ENCODE measurements at places on chromosomes 11 and 22.

GRCh38 chr11:72040491-72041363 lies 39.6 kb downstream of the NUMA1 start:
- DNase-seq: peak; percentile 96

- DNase-seq: peak; percentile 49
Measured at GRCh38 chr11:66543263-66544107, 2.4 kb downstream of the ZDHHC24 start.

GRCh38 chr11:2518983-2519340 lies 74.2 kb downstream of the KCNQ1 start:
- peak; percentile 37 for DNase-seq

DNA sequence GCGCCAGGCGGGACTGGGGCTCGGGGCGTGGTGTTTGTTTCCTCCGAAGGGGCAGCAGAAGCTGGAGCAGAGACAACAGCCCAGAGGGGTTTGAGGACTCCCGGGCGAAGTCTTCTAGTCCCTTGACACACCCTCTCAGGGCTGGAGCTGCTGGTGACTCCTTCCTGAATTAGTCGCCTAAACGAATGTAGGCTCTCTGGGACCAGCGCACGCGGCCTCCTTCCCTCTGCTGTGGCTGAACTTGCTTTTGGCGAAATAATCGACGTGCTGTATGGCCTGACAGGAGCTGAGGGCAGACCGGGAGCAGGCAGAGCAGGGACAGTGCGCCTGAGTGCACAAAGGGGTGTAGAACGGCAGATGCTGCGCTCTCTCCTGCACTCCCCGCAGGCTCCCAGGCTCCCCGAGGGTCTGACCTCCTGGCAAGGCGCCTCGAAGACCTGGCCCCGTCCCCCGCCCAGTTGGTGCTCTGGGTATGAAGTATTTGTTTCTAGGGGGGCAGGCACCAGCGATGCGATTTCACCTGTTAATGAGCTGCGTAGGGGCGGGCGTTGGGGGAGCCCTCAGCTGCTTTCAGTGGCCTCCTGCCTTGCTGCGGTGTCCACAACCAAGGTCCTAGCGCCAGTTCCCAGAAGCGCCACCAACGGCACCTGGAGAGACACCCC lies 5.3 kb downstream of the SLC17A6 start:
- peak; percentile 37 for DNase-seq

- no peak for DNase-seq
Measured at GRCh38 chr11:106681435-106681834, 336.8 kb downstream of the GUCY1A2 start.

GRCh38 chr22:35152316-35152715 lies 86.4 kb downstream of the ISX start:
- DNase-seq: no peak

- DNase-seq: no peak
Measured at GRCh38 chr22:49850021-49850911, 3.4 kb upstream of the ZBED4 start.

DNA sequence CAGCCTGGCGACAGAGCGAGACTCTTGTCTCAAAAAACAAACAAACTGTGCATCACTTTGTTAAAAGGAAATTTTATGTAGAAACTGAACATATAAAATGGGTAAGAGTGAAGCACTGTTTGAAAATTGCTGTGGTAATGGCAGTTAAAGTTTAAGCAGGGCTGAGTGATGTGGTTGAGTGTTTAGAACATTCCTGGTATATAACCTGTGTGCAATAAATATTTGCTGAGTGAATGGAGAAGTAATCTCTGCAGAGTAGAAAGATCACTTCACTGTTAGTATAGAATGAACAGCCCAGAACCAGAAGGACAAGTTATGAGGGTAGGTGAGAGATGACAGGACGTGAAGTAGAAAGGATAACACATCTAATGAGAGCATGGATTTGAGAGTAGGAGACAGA lies 27.3 kb downstream of the CECR2 start:
- DNase-seq: no peak

DNA sequence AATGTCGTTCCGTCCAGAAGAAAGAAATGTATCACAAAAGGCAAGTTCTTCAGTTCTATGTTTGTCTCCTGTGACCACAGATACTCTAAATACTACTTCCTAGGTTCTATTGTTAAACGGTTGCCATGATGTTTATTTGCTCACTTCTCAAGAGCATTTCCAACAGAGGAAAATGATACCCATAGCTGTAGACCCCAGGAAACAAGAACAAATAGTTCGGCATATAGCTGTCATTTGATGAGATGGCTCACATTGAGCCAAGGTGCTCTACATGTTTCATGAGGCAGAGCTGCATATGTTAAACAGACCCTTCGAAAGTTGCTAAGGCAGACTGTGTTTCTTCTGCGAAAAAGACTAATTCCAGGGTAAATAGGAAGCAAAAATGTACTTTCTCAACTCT lies 15.4 kb upstream of the ANGPTL5 start:
- DNase-seq: no peak

DNA sequence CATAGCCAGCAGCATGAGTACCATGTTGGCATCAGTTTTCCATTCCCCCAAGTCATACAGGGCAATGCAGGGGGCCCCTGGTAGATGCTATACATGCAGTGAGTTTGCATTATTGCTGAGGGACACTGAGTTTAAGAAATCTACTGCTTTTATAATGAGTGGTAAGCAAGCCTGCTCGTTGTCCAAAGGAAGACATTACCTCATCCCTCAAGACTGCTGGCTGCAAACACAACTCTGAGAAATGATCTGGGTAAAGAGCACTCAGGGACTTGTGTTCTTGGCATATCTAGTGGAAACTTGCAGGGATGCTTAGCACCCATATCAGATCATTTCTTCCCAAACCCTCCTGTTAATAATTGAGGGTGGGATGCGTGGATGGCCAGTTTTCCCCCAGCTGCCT lies 77.9 kb downstream of the CWC15 start:
- no peak for DNase-seq

DNA sequence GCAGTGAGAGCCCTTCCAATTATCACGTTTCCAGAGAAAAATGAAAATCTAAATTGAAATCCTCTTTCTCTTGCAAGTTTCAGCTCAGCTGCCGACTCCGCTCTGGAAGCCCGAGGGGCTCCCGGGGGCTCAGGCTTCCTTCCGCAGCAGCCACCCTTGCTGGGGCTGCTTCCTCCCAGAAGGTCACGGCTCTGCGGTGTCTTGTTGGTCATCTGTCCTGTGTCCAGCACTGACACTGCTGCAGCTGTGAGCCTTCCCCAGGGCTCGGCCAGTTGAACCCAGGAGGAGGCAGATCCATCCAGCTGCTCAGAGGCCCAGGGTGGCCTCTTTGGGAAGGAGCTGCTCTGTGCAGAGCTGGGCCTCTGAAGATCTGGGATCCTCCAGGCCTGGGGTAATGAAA lies 1337.2 kb downstream of the TBC1D22A start:
- no peak for DNase-seq

GRCh38 chr22:40517631-40518030 lies 118.9 kb downstream of the MRTFA start:
- no peak for DNase-seq

DNA sequence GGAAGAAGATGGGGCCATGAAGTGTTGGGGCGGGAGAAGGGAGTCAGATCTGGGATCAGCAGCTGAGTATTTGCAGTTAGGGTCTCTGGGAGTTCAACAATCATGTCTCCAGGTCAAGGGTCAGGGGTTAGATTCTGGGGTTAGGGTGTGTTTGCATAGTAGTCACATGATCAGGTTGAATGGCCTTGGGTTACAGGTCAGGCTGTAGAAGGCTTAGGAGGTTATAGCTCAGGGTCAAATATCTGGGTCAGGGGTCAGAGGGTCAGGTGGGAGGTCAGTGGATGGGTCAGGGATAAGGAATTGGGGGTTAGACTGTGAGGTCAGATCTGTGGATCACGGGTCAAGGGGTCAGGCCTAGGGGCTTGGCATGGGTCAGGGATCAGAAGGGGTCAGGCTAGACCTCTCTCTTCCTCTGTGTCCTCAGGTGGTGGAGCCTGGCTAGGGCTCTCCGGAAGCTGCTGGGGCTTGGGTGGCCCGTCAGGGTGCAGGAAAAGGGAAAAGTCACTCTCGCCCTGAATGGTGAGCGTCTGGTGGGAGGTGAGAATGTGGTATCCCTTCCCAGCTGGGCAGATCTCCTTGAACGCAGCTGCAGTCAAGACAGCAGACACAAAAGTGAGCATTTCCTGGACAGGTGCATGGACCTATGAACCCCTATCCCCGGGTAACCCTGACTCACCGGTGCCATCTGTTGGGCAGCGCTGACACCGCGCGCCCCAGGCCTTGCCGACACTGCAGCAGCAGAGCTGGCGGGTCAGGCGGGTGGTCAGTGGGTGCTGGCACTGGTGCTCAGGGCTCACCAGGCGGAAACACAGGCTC lies 6.4 kb downstream of the LTBP3 start:
- peak; percentile 83 for DNase-seq

GRCh38 chr11:12930850-12931249 lies 78.3 kb upstream of the RASSF10 start:
- DNase-seq: no peak

DNA sequence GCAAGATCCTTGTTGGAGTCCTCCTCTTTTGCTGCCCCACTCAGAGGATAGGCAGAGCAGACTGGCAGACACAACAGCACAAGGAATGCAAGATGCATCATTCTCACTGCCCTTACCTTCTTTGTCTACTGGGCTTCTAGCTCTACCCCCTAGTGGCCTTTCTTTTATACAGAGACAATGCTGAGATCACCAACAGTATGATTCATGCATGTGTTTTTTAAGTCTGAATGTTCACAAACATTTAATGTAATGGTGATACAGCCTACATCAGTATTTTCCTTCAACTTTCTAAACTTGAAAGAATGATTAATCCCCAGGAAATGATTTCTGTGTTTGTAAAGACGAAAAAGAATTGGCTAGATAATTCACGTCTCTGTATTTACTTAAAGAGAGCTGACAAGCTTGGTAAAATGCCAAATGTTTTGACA lies at the start of gene MMP10:
Gene MMP10 (minus strand): TSS at position 138 of the 428 bp plus-strand sequence. CDS start 37 bp downstream, at position 101.
- DNase-seq: no peak

- DNase-seq: no peak
Measured at GRCh38 chr22:17158176-17158567, 905 bp downstream of the HDHD5 start.

- DNase-seq: no peak
Measured at GRCh38 chr22:45554040-45554406, 51.3 kb downstream of the FBLN1 start.

DNA sequence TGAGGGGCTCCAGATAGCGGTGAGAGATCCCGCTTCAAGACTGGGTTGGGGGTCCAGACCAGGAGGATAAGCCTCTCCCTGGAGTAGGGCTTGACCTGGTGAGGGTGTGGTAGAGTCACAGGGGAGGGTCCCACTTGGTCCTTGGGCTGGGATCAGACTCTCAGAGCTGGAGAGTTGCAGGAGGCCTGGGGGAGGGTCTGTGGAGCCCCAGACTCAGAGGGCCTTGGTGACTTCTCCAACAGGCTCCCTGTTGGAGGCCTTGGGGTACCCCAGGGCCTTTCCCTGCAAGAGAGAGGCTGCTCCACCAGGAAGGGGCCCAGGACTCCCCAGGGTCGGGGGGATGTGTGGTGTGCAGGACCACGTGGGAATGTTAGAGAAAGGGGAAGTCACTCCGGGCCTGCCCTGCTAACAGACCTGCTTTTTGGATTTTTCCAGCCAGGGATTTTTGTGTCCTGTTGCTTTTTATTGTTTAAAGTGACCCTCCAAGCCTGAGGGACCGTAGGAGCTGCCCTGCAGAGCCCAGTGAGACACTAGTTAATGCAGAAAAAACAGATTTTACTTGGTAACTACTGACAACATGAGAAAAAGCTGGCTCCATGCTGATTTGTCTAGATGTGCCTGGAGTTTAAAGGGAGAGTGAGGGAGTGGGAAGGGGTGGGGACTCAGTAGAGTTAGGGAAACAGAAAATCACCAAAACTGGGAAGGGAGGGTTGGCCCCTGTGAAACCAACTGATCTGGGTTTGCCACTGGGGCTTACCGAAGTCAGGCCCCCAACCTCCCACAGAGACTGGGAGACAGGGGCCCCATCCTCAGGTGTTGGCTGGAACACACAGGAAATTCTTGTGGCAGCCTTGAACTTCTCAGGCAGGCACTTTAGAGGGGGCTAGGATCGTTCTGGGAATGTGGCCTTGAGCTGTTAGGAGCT lies 801 bp upstream of the TXNRD2 start:
- peak; percentile 69 for DNase-seq

DNA sequence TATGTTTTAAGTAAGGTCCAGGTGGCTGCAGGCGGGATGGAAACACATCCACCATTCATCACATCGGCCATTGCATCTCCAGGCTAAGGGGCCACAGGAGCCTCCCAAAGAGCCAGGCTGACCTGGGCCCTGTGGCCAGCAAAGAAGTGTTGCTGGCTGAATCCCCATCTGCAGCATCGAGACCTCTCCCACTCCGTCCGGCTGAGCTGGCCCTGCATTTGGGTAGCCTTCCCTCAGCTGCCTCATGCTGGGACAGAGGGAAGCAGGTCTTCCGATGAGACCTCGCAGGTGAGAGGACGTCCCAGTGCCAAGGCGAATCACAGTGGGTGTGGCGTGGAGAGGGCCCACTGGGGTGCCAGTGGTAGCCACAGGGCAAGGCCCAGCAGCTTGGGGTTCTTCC lies 24.5 kb downstream of the RSPH14 start:
- DNase-seq: peak; percentile 16

- DNase-seq: peak; percentile 93
Measured at GRCh38 chr22:46563381-46564083, 26.1 kb upstream of the CELSR1 start.

DNA sequence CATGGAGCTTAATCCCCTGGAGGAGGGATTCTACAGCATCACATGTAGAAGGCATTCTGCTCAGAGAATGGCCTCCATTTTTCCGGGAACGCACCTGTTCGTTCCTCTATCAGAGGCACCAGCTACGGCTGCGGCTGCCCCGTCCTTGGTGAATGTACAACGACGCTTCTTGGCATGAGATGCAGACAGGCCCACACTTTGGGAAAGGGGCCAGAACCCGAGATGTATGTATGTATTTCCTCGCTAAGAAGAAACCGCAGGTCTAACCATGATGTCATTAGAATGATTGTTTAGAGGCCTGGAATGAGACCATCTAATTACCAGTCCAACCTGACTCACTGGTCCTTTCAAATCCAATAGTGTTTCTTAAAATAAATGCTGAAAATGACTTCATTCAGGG lies 1293.4 kb downstream of the TBC1D22A start:
- no peak for DNase-seq

- no peak for DNase-seq
Measured at GRCh38 chr11:125441648-125442410, 54.2 kb downstream of the FEZ1 start.
